ENCODE measurements at places on chromosomes 2 and 18.
A peak's percentile ranks its signal among the peaks of the same experiment; 100 is the strongest.

- DNase-seq, result no peak
Measured at GRCh38 chr18:48000701-48001100, 70.2 kb upstream of the SMAD2 start.

DNA sequence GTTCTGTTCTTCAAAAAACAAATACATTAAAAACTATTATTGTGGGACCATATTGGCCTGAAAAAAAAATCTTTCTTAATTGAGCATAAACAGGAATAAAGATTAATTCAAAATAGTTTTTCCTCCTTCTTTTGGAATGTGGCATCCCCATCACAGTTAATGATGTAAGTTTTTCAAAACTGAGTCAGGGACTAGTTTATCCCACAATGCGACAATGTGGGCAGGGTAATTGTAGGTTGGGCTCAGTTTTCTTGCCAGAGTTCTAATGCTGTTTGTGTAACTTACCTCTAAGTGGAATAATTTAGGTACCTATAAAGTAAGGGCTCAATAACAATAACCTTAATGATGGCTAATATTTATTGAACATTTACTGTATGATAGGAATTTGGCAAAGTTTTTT, 82.0 kb downstream of the PMS1 start:
- no peak for DNase-seq

DNA sequence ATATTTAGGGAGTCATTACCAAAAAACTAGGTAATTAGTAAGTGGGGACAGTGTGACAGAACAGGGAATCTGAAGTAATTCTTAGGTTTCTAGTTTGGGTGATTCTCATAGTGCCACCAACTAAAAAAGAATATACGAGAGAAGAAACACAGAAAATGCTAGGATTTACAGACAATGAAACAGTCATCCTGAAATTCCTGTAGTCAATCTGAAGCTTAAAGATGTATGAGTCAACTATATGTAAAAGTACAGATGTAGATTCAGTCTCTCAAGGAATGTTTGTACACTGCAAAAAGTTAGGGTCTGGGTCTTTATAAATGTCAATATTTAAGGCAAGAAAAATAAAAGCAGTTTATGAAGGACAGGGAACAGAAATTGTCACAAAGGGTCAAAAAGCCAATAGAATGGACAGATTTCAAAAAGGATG, 107.0 kb downstream of the STRN start:
- peak; percentile 42 for DNase-seq

DNA sequence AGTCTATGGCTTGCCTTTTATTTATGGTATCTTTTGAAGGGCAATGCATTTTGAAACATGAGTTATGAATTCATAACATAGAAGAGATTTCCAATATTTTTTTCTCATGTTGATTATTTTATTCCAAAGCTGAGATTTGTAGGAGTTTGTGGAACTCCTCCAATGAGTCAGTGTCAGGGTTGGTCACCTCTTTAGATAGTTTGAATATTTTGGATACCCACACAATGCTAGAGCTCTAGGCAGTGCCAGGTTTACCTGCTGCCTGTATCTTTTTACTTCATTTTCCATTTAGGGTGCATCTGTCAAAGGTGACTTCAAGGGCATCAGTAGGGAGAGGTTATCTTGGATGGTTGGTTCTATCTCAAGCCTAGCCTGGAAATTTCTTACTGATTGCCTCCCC, 152.7 kb downstream of the CERS6 start:
- no peak for DNase-seq

DNA sequence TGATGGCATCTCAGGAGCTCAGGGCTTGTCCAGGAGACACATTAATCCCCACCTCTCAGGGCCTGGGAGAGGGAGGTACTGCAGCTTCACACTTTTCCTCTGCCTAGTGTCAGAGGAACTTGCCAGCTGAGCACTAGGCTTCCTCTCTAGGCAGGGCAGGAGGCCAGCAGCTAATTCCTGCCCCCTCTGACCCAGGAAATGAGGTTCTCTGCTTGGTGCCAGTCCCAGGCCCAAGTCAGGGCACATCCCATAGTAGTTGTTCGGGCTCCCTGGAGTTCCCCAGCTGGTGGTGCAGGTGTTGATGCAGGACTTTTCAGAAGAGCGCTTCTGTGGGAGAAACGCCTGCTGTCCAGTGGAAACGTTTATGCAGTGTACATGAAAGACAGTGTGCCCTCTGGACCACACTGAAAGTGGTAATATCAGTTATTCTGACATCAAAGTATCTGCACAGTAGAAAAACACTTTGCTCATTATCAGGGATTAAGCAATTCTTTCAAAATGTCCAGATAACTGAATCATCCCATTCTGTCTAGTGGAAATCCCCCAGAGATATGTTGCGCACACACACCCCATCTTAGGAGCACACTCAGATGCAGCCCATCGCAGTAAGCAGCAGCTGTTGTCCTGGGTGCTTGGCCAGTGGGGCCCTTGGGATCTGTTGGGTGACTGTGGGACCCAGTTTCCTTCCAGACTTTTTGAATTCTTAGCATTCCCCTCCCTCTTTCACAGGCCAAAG, 17.8 kb upstream of the SCLY start:
- no peak for DNase-seq

DNA sequence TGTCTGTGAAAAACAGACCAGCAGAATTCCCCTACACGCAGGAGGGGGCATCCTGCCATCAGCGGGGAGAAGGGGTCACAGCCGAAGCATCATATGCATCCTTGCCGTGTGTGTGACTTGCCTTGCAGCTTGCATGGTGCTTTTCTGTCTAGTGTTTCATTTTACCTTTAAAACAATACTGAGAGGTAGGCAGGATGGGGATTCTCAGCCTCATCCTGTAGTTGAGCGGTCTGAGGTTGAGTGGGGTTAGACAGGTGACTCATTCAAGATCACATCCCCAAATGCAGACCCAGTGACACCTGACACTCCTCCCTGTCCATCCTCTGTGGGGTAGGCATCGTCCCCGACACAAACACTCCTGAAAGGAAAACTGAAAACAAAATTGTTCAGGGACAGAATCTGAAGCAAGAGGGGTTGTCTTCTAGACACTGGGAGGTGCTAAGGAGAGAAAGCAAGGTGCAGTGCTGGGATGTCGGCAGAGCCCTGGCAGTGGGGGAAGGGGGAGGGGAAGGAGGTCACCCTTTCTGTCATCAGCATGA, 7.9 kb downstream of the ARL4C start:
- DNase-seq, result peak; percentile 87

- DNase-seq, result no peak
Measured at GRCh38 chr18:5417342-5417741, 121.8 kb upstream of the ZBTB14 start.

DNA sequence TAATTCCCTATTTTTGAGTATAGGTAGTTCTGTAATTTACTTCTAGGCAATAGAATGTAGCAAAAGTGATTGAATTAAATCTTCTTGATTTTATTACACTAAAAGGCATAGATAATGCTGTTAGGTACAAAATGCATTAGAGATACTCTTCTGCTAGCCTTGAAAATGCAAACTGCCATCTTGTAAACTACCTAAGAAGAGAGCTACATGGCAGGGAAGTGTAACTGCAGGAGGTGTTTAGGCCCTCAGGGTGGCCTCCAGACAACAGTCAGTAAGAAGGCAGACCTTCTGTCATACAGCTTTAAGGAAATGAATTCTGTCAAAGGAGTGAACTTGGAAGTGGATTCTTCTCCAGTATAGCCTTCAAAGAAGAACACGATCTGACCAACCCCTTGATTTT, 1396.8 kb upstream of the SLC39A10 start:
- no peak for DNase-seq

- no peak for DNase-seq
Measured at GRCh38 chr2:184646593-184646992, 48.3 kb downstream of the ZNF804A start.

DNA sequence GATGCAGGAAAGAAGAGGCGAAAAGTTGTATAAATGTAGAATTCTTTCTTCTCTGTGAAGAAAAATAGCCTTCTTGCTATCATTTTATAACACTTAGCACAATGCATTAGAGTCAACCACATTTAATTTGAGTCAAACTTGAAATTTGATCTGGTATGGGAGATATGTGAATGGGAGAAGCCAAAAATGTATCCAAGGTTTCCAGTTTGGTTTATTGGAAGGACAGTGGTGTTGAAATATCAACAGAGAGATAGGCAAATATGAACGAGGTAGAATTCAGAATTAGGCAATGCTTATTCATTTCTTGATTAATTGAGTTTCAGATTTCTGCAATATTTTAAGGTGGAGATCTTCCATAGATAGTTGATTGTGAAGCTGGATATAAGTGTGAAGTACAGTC, 991.9 kb upstream of the CHAC2 start:
- DNase-seq, result no peak

- no peak for DNase-seq
Measured at GRCh38 chr2:45944074-45944473, 292.6 kb downstream of the PRKCE start.

DNA sequence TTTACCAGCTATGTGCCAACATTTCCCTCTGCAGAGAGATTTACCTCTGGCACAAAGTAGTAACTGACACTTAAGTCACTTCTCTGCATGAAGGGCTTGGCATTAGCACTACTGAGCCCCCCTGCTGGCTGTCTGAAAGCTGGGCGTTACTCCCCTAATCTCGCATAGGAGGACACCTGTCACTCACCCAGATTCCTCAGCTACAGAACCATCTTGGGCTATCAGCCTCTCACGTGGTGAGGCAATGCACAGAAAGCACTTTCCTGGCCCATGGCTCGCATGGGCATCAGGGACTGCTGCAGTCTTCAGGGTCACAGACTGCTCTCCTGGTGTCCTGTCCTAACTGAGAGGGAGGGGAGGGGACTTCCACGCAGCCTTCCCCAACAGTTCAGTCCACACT, 12.0 kb downstream of the SERPINE2 start:
- DNase-seq, result no peak

- DNase-seq, result no peak
Measured at GRCh38 chr2:121209014-121209610, 75.9 kb downstream of the TFCP2L1 start.

DNA sequence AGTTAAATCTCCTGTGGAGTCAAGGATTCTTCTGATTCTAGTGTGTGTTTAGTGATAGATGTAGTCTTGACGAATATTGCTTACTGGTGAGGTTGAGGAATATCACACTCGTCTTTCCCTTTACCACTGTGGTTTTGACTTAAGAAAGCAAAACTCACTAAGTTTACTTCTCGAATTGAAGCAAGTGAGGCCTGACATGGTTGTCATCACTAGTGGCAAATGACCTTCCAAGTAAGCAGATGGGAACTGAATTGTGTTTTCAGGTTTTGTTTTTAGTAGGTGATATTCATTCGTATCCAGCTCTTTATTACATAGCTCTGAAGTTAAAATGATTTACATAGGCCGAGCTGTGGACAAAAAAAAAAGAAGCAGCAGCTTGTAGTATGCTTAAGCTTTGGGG, 20.6 kb upstream of the DSG4 start:
- no peak for DNase-seq

GRCh38 chr18:52598921-52599320, 258.9 kb downstream of the DCC start:
- DNase-seq, result no peak

GRCh38 chr2:153391131-153391530, 87.4 kb downstream of the RPRM start:
- no peak for DNase-seq

- peak; percentile 79 for DNase-seq
Measured at GRCh38 chr2:221518201-221518934, 53.7 kb downstream of the EPHA4 start.

- DNase-seq, result peak; percentile 38
Measured at GRCh38 chr18:14978962-14979535, 231.1 kb downstream of the ANKRD30B start.

- DNase-seq, result peak; percentile 92
Measured at GRCh38 chr2:28276076-28276618, 116.5 kb upstream of the FOSL2 start.

GRCh38 chr2:230946429-230947234, 21.6 kb upstream of the GPR55 start:
- peak; percentile 56 for DNase-seq

DNA sequence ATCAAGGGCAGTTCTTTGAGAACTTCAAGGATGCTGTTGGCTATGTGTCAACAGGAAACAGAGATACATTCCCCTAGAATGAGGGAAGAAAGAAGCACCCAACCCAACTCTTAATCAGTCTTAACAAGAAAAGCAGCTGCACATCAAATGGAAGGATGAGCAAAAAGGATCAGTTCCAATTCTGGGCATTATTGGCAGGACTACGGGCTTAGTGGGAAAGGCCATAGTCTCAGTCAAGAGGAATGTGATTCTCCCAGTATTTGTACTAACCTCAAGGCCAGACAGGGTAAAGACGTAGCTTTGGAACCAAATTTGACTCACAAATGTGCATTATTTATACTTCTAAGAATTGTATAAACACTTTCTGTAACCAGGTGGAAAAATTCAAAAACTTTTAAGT, 18.2 kb downstream of the BMP10 start:
- no peak for DNase-seq

DNA sequence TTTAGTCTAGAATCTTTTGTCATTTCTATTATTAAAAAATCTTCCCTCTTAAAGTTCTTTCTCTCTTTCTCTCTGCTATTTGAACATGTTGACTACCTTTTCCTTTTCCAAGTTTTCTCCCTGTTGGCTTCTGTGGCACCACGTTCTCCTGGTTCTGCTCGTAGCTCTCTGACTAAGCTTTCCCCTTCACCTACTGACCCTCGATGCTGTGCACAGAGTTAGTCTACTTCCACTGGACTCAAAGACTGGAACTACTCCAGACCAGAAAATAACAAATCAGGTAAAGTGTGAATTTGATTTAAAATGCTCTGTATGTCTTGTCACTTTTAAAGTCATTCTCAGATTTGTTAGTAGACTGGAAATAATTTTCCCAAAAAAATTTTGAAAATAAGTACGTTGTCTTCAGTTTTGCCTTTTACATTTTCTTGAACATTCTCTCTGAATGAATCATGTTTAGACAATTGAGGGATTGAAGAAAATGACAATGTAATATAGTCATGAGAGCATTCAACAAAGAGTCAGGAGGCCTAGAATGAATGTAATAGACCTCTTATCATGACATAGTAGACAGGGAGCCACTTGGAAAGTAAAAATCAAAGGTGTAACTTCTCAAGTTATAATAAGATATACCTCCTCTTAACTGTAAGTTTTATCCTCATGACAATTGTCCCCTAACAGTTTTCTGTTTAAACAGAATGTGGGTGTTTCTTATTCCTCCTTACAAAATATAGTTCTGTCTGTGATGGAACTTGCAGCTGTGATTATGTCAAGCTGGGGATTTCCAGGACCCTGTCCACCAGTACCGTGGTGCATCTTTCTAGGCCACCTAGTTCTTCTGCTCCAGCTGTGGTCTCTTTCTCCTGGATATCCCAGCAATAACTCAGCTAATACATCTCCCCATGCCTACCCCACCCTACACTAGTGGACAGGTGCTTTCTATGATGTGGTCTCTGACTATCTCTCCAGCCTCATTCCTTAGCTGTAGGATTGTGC, 25.5 kb downstream of the ITPRID2 start:
- DNase-seq, result no peak

DNA sequence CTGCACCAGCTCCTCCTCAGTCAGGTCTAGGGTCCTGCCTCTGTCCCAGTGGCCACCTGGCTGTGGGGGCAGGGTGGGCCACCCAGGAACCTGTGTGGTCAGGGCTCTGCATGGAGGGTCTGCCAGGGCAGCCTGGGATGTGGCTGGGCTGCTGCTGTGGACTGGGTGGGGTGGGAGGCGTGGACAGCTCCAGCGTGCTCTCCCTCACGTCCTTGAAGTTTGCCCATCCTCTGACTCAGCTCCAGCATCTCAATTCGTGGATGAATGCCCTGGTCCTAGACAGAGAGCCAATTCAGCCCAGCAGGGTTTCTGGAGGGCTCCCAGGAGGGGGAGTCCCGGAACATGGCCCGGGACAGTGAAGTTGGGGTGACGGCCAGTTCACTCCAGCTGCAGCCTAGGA, 64.3 kb upstream of the EPAS1 start:
- no peak for DNase-seq
